ENCODE measurements at places on chromosomes 1 and 21.

DNA sequence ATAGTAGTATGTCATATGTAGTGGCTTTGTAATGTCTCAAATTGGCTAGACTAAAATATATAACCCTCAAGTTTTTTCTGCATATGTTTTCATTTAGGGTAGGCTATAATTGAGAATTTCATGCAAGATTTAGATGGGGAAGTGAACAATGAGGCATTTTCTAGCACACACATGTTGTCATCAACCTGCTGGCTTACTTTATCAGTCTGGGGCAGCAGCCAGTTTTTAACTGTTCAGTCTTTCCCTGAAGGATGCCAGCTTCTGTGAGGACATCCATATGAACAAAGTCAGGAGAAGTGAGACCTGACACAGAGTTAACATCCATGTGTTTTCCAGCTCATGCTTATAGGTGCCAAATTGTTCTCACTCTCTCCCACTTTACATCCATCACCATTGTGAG lies 74.7 kb upstream of the OLFM3 start:
- no peak for DNase-seq

- no peak for DNase-seq
Measured at GRCh38 chr1:56758135-56758534, 61.1 kb downstream of the FYB2 start.

GRCh38 chr21:29299046-29299915 lies 559 bp downstream of the BACH1 start:
- no peak for DNase-seq

- no peak for DNase-seq
Measured at GRCh38 chr1:1911350-1912041, 3.6 kb upstream of the CALML6 start.

- no peak for DNase-seq
Measured at GRCh38 chr1:78468521-78468920, 22.3 kb upstream of the PTGFR start.

- no peak for DNase-seq
Measured at GRCh38 chr21:15430577-15430976, 299.2 kb upstream of the USP25 start.

DNA sequence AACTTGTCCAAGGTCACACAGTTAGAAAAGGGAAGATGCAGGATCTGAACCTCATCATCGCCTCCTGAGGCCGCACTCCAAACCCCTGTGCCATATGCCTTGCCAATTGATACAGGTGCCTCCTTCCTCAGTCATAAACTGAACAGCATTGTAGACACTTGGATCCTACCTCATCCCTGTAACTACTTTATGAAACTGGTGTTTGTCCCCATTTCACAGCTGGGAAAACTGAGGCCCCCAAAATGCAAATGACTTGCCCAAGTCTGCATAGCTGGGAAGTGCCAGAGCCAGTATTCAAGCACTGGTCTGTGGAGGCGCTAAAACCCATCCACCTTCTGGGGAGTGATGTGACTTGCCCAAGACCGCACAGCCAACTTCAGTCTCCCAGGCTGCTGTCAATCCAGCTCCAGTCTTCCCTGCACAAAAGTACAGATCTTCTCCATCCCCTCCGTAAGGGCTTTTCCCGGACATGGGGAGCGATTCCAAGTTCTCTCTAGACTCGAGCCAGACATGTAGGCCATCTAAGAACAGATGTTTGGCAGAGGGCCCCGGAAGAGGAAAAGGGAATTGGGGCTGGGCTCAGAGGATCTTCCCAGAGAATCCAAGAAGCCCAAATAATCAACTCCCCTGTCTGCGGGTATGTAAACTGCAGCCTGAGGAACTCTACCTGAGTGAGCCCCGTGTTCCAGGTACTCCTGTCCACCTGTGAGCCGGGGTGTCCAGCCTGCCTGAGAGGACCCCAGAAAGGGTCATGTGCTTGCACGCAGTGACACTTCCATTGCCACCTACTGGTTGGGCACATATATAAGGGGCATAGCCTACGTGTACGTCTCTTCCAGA lies 60.5 kb downstream of the SYT2 start:
- DNase-seq: no peak

- DNase-seq: no peak
Measured at GRCh38 chr1:49046305-49046704, 269.6 kb upstream of the BEND5 start.

GRCh38 chr1:39332828-39333227 lies 128.3 kb downstream of the MACF1 start:
- DNase-seq: no peak

- no peak for DNase-seq
Measured at GRCh38 chr1:19648689-19649088, 4.6 kb downstream of the NBL1 start.

DNA sequence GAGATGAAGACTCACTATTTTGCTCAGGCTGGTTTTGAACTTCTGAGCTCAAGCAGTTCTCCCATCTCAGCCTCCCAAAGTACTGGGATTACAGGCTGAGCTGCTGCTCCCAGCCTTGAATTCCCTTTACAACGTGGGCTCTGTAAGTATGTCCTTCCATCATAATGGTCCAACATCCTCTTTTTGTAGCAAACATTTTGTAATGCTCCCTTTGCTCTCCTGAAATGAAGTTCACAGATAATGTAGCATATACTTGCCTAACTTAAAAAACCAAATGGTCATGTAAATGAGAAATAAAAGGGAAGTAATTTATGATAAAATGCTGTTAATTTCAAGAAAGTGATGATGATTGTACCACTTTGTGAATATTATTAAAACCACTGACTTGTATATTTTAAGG lies 30.5 kb upstream of the THEM4 start:
- no peak for DNase-seq

- DNase-seq: no peak
Measured at GRCh38 chr1:30312226-30312625, 411.2 kb downstream of the MATN1 start.

- DNase-seq: no peak
Measured at GRCh38 chr1:158422212-158422611, 3.8 kb downstream of the OR10K2 start.

GRCh38 chr1:33725556-33726160 lies 138.2 kb upstream of the HMGB4 start:
- DNase-seq: no peak

DNA sequence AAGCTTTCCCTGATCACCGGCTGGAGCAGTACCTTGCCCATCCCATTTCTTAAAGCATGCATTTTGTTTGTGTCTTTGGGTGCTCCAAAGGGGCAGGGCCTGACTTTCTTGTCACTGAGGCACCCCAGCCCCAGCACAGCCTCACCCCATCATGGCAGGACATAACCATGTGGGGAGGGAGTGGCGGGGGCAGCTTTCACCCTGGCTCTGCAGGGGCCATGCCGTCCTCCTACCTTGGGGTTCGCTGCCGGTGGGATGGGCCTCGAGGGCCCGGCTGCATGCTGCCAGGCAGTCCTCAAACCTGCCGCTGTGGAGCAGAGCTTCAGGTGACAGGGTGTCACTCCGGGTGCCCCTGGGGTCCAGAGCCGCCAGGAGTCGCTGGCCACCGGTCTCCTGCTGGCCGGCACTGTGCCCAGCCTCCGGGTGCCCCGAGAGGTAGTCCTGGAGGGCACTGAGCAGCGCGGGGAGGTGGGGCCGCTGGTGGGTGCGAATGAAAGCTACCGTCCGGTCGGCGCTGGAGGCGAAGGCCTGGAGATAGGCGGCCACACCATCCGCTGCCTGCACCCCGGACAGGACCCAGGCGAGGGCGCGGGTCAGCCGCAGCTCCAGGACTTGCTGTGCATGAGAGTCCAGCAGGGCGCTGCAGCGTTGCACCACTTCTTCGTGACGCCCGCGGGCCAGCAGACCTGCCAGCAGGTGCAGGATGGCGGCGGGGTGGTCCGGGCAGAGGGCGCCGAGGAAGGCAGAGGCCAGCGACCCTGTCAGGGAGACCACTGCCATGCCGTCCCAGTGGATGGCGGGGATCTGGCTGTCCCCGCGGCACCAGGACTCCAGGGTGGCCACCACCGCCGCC lies 1.5 kb downstream of the TTC34 start:
- no peak for DNase-seq

GRCh38 chr1:12434174-12434573 lies 183.8 kb downstream of the DHRS3 start:
- DNase-seq: no peak

DNA sequence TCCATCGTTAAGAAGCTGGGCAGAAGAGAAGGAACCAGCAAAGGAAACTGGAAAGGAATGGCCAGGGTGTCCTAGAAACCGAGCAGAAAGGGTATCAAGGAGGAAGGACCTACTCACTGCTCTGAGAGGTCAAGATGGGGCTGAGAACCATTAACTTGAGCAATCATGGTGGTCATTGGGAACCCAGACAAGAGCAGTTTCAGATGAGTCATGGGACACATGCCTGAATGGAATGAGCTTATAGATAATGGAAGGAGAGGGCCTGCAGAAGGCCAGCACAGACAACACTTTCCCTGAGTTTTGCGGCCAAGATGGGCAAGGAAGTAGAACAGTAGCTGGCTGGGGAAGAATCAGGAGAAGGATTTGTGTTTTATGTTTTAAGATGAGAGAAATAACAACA lies 383.2 kb downstream of the KIF26B start:
- DNase-seq: no peak

DNA sequence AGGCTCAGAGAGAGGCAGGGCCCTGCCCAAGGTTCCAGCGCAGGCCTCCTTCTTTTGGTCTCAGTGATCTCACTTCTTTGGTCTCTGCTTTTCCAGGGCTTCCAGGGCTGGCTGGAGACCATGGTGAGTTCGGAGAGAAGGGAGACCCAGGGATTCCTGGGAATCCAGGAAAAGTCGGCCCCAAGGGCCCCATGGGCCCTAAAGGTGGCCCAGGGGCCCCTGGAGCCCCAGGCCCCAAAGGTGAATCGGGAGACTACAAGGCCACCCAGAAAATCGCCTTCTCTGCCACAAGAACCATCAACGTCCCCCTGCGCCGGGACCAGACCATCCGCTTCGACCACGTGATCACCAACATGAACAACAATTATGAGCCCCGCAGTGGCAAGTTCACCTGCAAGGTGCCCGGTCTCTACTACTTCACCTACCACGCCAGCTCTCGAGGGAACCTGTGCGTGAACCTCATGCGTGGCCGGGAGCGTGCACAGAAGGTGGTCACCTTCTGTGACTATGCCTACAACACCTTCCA lies 7.7 kb downstream of the C1QB start:
- no peak for DNase-seq

GRCh38 chr1:107549152-107549810 lies 408.4 kb downstream of the NTNG1 start:
- no peak for DNase-seq

DNA sequence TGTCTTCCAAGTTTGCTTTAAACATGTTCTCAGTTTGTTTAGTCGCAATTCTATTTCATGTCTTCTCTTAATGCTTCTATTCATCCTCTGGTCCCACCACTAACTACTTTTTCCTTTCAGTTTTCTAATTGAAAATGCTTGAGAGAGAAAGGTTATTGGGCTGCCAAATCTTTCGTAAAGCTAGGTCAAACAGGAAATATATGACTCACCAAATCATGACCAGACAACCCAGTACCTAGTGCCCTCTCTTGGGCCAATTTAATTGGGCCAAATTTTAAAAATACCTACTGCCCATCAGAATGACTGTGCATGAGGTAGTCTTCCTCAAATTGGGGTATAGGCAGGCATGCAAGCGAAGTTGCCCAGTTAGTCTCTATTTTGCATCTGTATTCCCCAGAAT lies 295.4 kb upstream of the PBX1 start:
- DNase-seq: no peak

GRCh38 chr1:2192031-2192995 lies 2.3 kb downstream of the FAAP20 start:
- DNase-seq: no peak

DNA sequence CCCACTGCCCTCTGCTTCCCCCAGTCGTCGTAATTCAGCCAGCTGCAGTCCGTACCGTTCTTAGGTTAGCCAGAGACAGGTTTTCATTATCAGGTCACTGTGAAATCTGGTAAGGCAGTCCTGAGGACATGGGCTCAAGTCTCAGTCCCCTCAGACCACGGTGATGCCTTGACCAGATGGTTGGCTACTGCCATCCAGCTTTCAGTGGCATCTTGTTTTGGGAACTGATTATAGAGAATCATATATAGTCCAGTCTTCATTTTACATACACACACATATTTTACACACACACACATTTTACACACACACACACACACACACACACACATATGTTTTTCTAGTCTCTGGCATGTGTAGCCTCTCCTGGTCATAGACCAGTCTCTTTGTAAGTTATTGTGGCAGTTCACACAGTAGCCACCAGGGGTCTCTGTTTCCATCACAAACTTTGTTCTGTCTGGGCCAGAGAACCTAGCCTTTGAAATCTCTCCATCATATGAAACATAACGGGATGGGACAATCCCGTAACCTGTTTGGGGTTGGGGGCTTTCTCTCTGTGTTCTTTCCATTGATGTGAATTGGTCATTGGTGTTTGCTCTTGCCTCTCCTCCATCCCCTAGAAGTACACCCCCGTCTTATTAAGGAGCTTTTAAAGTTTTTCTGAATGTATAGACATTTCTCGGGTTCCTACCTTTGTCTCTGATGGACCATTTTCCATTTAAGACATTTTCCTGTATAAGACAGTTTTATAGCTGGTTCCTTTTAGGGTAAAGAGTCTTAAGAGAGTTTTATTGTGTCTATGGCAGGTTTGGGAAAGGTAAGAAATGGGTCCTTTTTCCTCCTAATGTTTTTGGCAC lies 8.4 kb upstream of the IKBKE start:
- DNase-seq: no peak

- DNase-seq: peak; percentile 95
Measured at GRCh38 chr1:230682274-230682673, 31.6 kb downstream of the AGT start.

DNA sequence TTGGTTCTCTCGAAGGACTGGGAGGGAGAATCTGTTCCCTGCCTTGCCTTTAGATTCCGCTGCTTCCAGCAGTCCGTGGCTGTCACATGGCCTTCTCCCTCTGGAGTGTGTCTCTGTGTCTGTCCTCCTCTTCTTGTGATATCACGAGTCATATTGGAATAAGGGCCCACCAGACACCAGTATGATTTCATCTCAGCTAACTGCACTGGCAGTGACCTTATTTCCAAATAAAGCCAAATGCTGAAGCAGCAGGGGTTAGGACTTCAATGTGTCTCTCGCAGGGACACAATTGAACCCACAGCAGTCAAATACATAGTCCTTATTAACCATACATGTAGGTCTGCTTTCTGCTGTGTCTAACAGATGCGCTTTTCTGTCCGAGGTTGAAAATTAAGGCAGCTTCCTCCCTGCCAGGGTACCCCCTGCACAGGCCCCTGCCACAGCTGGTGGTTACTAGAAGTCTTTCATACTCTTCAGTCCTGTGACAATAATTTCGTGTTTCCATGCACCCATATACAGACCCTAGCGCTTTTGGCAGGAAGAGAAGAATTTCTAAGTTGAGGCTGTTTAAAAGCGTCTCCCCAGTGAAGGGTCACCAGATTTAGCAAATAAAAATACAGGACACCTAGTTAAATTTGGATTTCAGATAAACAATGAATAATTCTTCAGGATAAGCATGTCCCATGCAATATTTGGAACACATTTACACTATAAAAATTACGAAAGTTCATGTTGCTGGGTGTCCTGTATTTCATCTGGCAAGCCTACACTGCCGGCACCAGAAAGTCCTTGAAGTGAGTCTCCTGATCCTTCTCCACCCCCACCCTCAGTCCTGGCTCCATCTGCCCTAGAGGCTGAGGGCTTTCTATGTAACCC lies 182.1 kb downstream of the ETS2 start:
- no peak for DNase-seq

GRCh38 chr1:237932816-237933215 lies 42.1 kb upstream of the ZP4 start:
- DNase-seq: no peak
